ENCODE measurements at places on chromosomes 13 and 19. TPM values are rescaled to one million over a fixed set of nuclear protein-coding genes. Genes with fewer than 3 reads are reported as not detected.

The SPTBN4 gene
- 1.8 TPM for total RNA-seq

The MUC16 gene
- total RNA-seq, result not detected

The MISP3 gene
- total RNA-seq, result 0.28 TPM

The KCNN4 gene
- 0.28 TPM for total RNA-seq

The PROZ gene
- total RNA-seq, result not detected

The ELANE gene
- 0.85 TPM for total RNA-seq

The CYP4F3 gene
- total RNA-seq, result not detected

The C13orf42 gene
- total RNA-seq, result not detected

All from smooth muscle cell of bladder (primary cell).